NB4 (cell line): ENCODE measurements at places on chromosomes 2 and 18.

- DNase-seq = no peak
Observed at GRCh38 chr2:158955842-158956365, 12.5 kb upstream of the TANC1 start.

DNA sequence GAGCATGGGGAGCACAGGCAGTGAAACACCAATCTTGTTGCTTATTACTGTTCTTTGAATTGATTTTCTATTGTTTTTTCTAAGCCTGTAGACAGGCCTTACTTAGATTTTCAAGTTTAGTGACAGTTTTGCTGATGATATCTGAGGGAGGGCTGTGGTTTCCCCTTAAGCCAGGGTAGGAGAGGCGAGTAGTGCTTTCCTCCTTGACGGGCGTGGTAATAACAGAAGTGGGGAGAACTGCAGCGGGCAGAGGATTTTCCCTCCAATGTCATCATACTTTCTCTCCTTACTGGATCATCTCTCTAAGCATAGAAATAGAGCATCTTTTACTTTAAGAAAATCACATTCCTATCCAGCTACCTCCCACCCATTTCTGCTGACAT, 314.4 kb downstream of the ALK start:
- DNase-seq = no peak

DNA sequence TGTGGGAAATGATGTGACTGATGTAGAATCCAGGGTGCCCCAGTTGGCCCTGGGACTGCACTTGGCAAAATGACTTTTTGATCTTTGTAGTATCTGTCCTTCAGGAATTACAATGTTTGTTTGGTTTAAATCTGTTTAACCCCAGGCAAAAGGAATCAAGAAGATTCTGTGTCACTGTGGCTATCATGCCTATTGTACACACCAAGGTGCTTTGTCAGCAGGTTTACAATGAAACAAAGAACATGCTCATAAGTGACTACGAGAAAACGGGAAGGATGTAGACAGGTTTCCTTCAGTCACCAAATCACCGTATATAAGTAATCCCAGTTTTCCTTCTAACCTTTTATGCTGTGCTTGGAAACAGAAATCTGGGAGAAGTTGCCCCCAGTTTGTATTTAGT, 109.5 kb downstream of the RTN4 start:
- DNase-seq = no peak

DNA sequence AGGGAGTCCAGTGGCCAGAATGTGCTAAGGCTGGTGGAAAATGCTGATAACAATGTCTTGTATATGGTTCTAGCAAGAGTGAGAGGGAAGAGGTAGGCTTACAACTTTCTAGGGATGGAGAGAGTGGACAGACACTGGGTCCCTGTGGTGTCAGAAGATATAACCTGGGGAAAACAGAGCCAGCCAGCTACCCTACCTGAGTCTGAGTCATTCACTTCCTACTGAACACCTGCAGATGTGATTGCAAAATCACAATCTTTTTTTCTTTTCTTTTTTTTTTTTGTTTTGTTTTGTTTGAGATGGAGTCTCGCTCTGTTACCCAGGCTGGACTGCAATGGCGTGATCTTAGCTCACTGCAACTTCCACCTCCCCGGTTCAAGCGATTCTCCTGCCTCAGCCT, 7.3 kb downstream of the TET3 start:
- DNase-seq = no peak

DNA sequence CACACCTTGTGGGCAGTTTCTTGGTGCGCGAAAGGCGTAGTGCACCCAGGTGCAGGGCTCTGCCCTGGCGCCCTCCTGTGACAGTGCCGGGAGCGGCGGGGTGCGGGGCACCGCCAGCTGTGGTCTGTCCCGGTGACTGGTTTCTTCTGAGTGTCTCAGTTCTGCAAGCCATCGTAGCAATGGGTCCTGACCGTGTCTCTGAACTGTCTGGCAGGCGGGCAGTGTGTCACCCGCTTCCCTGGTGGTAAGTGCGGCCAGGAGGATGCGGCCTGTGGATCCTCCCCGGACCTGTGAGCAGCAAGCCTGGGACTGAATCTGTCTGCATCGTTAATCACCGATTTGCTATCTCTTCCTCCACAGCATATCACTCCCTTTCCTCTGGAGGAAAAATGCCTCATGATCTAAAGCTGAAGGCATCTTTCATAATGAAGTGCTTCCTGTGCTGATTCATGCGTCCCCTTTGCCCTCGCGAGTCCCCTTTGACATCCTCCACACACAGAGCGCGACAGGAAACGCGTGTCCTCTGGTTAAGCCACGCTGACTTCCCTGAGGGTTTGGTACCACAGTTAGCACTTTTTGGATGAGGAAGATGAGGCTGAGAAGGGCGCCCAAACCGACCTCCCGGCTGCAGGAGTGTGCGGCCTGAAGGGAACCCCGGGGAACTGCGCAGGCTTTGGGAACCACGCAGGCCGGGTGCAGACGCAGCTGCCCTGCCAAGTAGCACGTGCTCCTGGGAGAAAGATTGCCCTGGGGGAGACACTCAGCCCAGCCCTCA, 416.0 kb upstream of the HS6ST1 start:
- DNase-seq = peak; percentile 96

- no peak for DNase-seq
Observed at GRCh38 chr2:128439791-128440665, 121.4 kb upstream of the HS6ST1 start.

- DNase-seq = no peak
Observed at GRCh38 chr2:96730212-96730611, 9.7 kb downstream of the LMAN2L start.

- peak; percentile 70 for DNase-seq
Observed at GRCh38 chr2:73981081-73982001, 3.4 kb upstream of the TET3 start.

- DNase-seq = no peak
Observed at GRCh38 chr2:206531996-206532543, 88.7 kb downstream of the ADAM23 start.

DNA sequence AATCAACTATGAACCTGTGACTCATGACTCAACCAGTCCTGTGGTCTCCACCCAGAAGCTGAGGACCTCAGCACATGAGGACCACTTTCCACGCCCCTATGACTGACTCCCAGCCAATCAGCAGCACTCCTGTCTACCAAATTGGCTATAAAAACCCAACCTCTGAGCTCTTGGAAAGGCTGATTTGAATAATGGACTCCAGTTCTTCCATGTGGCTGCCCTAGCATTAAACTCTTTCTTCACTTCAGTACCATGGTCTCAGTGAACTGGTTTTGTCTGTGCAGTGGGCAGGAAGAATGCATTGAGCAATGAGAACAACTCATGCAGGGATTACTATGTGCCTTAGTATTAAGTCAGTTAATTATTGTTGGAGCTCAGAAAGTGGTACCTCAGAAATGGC, 78.3 kb downstream of the CMPK2 start:
- no peak for DNase-seq

DNA sequence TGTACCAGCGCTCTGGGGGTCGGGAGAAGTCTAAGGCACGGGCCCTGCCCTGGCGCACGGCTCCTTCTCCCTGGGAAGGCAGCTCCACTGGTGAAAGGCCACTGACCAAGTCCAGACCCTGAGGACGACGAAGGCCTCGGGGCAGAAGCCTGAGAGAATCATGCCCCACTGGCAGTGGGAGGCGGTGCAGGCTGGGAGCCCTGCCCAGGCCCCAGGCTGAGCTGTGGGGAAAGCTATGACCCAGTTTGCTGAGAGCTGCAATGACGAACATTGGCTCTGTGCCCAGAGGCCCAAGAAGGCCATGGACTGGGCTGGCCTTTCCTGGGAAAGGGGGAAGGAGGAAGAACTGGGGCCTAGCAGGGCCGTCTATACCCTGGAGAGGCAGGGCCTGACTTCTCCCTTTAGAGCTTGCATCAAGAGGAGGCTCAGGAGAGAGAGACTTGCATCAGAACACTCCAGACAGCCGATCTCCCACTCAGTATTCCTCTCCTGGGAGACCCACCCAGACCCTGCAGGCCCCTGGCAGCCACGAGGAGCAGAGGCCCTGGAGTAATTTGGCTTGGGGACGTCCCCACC, 32.9 kb downstream of the HS1BP3 start:
- DNase-seq = peak; percentile 32

GRCh38 chr2:198326431-198326830, 522.0 kb downstream of the PLCL1 start:
- DNase-seq = peak; percentile 69

GRCh38 chr2:54042897-54043620, 72.3 kb upstream of the PSME4 start:
- DNase-seq = no peak

DNA sequence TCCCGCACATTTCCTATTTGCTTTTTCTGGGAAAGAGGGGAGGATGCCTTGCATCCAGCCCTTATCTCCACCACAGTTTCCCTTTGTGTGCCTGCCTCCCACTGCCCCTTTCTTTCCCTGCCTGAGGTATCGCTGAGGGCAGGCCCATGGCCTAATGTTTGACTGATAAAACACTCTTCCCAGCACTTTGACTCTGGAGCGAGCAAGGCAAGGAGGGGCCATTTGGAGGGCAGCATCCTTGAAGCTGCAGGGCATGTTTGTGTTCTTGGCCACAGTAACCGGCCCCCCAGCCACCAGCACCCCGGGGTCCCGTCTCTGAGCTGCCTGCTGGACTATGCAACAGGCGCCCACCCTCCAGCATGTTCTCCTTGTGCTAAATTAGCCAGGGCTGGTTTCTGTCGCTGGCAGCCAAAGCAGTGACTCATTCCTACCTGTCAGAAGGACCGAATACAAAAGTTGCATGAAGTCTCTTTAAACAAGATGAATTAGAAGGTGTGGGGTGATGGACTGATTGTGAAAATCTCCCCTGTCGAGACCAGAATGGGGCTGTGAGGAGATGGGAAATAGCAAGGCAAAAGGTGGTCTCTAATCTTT, 50.7 kb downstream of the BCL2L11 start:
- no peak for DNase-seq

GRCh38 chr2:32852856-32853255, 93.9 kb upstream of the LTBP1 start:
- DNase-seq = no peak

DNA sequence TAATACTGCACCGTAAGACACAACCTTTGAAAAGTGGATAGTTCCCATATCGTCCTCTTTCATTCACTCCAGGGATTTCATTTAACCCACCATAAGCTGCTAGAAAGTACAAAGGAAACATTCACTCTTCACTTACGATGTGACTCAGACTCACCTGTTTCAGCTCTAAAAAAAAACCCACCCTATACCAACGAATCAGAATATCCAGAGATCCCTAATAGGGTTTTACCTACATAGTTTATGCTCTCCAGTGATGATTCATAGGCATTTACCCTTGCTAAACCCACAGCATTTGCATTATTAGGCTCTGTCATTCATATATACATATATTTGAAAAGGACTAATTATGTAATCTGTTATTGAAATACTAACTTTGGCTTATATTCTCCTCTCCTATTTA, 60.2 kb downstream of the PRPF40A start:
- no peak for DNase-seq

DNA sequence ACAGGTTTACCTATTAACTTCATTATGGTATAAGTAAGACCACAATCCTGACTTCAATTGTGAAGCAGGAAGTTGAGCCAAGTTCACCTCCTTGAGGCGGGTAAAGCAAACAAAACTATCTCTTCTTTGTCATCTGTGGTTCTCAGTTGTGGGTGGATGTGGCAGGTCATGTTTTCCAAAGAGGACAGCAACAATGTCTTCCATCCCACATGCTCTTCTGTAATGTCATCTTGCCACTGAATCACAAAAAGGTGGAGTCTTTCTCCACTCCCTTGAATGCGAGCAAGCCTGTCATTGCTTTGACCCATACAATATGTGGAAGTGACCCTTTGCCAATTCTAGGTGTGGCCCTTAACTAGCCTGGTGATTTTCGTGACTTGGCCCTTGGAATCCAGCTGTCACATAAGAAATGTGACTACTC, 98.7 kb downstream of the GRB14 start:
- no peak for DNase-seq

DNA sequence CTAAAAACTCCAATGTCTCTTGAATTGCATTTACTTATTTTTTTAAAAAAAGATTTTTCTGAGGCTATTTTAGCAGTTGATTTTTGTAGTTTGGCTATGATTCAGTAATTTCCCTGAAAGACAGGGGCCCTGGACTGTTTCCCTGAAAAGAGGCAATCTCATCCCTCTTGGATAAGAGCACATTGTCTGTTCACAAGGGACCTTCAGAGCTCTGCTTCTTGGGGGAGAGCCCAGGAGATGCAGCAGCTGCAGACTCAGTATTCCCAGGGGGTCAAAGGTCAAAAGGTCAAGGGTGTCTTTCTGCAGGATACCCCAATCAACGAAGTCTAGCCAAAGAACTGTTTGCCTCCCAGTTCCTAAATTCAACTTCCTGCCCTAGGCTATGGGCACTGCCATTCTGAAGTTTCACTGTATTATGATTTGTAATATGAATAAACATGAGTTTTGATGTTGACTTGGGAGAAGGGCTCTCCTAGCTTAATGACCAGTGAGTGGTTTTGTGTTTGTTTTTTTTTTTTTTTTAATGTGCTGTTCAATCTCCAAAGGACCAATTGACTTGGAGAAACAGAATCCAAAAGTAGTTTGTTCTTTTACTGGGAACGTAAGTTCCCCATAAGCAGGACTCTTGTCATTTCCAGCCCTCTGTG, 157.0 kb upstream of the SERPINE2 start:
- DNase-seq = no peak

- no peak for DNase-seq
Observed at GRCh38 chr2:103667335-103667884, 905.6 kb downstream of the TMEM182 start.

DNA sequence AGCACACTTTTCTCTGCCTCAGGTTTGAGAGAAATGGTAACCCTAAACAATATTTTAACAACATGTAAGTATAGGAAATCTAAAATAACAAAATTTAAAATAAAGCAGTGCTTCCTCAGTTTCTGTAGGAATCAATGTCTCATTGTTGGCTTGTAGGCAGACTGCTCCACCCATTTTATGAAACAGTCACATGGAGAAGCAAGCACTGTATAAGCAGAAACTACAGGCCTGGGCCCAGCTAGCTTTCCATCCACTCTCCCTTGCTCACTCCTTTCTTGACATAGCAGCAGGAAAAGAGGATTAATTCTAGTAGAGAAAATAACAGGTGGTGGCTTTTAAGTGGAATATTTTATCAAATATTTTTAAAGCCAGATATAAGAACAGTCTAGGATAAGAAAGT, 97.2 kb downstream of the PLEKHM3 start:
- DNase-seq = no peak

DNA sequence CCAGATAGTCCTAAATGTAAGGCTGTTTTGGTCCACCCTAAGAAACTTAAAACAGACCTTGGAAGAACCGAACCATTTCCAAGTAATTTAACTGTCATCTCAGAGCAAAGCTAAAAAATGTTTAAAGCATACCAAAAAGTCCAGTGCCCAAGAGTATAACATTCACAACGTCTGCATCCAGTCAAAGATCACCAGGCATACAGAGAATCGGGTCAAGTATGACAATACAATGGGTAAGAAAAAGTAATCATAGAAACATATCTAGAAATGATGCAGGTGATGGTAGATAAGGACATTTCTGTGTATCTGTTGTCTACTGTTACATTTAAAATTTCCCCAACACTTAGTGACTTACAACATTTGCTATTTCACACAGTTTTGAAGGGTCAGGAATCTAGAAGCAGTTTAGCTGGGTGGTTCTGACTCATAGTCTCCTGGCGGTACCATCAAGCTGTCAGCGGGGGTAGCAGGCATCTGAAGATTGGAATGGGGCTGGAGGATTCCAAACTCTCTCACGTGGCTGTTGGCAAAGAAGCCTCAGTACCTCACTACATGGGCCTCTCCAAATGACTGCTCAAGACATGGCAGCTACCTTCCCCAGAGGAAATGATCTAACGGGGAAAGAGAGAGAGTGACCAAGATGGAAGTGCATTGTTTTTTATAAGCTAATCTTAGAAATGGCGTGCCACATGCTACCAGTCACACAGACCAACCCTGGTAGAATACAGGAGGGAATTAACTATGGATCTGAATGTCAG, 36.6 kb upstream of the DYNC2LI1 start:
- DNase-seq = no peak

- DNase-seq = no peak
Observed at GRCh38 chr18:70041459-70042050, 93.9 kb upstream of the CD226 start.
